Activated CD4-positive, alpha-beta T cell treated with anti-CD3 and anti-CD28 coated beads, Interleukin-2, amount 50 U/mL, for 48 hours (primary cell): ENCODE measurements at places on chromosomes 12 and 14.

DNA sequence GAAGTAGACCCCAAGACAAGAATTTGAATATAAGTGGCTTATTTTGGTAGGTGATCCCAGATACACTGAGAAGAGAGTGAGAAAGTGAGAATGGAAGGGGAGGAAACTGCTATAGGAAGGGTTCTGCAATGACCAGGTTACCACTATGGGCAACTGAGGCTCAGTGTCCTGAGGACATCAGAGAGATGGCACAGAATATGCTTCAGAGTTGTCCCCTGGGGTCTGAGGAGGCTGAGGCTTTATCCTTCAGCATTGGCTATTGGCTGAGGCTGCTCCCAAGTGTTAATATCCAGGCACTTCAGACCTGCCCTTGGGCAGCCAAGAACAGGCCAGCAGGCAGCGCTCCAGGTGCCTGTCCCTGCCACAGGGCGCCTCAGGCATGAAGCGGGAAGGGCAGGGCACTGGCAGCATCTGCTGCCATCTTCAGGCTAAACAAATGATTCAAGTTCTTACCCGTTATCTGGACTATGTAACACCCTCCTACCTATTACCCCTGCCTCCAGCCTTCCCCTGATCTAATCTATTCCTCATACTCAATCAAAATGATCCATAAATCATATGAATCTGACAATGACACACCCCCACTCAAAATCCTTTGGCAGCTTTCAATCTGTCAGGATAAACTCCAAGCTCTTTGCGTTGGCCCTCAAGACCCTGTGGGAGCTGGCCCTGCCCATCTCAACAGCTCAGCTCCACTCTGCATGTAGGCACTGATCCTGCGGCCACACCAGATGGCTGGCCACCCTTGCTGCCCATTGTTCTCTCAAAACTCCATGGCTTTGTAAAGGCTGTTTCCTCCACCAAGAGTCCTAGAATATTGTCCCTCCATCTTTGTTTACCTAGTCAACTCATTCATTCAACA lies 42.4 kb downstream of the CKAP4 start:
- DNase-seq = no peak

DNA sequence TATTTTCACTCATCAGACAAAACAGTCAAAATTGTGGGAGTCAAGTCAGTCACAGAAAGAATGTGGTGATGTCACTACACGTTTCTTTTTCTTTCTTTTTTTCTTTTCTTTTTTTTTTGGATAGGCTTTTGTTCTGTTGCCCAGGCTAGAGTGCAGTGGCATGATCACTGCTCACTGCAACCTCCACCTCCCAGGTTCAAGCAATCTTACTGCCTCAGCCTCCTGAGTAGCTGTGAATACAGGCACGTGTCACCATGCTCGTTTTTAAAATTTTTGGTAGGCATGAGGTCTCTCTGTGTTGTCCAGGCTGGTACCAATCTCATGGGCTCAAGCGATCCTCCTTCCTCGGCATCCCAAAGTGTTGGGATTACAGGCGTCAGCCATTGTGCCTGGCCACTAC lies 2.3 kb downstream of the CLECL1 start:
- DNase-seq = no peak

GRCh38 chr14:102532204-102532658 lies 22.7 kb upstream of the ANKRD9 start:
- DNase-seq = no peak

- DNase-seq = no peak
These were observed 341.7 kb downstream of the TMEM121 start for GRCh38 chr14:105867961-105868599.

GRCh38 chr12:22396253-22396652 lies 61.7 kb upstream of the ST8SIA1 start:
- DNase-seq = no peak

DNA sequence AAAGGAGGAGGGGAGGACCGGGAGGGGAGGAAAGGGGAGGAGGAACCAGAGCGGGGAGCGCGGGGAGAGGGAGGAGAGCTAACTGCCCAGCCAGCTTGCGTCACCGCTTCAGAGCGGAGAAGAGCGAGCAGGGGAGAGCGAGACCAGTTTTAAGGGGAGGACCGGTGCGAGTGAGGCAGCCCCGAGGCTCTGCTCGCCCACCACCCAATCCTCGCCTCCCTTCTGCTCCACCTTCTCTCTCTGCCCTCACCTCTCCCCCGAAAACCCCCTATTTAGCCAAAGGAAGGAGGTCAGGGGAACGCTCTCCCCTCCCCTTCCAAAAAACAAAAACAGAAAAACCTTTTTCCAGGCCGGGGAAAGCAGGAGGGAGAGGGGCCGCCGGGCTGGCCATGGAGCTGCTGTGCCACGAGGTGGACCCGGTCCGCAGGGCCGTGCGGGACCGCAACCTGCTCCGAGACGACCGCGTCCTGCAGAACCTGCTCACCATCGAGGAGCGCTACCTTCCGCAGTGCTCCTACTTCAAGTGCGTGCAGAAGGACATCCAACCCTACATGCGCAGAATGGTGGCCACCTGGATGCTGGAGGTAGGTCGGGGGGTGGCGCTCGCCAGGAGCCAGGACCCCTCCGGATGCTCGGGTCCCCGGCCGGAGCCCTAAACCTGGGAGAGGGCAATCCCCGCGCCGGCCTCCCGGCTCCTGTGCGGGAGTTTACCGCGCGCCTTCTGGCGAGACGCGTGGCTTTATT lies at the start of gene CCND2:
TSS of gene CCND2 (plus strand) at position 111 of the 744 bp plus-strand sequence. CDS start at position 390, 279 bp downstream.
- DNase-seq = peak; percentile 82

DNA sequence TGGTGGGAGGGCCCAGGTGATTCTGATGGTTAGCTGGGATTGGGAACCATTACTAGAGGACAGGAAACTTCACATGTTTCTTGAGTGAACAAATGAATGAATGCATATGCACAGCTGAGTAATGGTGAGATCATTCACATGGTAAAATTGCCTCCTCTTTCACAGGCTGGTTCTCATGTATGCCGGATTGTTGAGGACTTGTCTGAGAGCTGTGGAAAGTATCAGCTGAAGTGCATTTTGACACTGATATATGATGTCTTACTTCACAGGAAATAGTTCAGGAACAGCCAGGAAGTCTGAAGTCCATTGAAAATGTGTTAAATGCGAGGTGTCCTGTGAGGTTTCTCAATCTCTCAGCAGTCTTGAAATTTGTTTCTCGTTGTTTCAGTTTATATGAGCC lies 77.6 kb upstream of the DACT1 start:
- no peak for DNase-seq

DNA sequence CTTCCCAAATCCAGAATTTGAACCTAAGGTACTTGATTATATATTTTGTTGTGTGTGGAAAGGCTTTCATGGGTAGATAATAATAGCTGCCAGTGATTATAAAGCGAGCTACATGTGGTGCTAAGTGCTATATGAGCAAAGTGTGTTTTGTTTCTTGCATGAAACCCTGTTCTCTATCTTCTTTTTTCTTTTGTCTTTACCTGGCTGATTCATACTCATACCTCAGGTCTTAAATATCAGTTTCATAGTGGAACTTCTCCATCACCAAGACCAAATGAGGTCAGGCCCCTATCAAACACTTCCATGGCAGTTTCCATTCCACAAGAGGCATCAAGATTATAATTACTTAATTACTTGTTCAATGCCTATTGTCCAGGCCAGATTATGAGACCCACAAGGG lies 6.9 kb downstream of the MAP3K9 start:
- DNase-seq = no peak

GRCh38 chr14:65015391-65015790 lies 28.7 kb downstream of the FNTB start:
- no peak for DNase-seq

DNA sequence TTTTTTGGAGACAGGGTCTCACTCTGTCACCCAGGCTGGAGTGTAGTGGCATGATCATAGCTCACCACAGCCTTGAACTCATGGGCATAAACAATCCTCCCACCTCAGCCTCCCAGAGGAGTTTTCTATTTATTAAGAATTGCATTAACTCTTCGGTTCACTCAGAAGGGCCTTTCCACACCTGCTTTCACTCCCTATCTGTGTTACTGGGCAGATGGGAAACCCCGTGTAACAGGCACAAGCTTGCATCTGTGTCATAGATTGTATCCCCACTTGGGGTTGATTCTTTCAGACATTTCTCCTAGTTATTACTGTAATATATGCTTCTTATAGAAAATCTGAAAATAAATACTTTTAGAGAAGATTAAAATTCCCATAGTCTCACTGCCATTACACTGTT lies 38.7 kb downstream of the STX2 start:
- DNase-seq = no peak

DNA sequence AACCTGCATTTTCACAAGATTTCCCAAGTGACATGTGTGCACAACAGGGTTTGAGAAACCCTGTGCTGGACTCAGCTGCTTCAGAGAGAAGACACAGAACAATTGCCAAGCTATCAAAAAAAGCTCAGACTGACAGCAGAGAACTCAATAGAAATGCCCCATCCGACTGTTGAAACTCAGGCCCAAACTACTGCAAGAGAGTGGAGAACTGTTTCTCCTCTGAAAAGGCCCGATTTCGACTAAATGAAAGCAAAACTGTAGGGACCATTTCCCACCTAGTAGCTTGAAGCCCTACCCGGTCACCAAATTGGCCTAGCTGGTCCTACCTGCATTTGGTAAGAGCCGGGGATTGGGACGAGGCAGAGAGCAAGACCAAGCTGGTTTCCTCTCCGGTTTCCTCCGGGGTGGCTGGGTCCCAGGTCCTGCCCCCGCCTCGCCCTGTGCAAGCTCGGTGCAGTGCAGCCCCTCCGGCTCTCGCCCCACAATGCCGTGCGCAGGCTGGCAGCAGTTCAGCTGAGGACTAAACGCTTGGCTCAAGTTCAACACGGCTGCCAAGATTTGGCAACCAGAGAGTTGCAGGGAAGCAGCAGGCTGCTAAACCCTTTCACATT lies 1180.6 kb downstream of the VRK1 start:
- DNase-seq = peak; percentile 84

DNA sequence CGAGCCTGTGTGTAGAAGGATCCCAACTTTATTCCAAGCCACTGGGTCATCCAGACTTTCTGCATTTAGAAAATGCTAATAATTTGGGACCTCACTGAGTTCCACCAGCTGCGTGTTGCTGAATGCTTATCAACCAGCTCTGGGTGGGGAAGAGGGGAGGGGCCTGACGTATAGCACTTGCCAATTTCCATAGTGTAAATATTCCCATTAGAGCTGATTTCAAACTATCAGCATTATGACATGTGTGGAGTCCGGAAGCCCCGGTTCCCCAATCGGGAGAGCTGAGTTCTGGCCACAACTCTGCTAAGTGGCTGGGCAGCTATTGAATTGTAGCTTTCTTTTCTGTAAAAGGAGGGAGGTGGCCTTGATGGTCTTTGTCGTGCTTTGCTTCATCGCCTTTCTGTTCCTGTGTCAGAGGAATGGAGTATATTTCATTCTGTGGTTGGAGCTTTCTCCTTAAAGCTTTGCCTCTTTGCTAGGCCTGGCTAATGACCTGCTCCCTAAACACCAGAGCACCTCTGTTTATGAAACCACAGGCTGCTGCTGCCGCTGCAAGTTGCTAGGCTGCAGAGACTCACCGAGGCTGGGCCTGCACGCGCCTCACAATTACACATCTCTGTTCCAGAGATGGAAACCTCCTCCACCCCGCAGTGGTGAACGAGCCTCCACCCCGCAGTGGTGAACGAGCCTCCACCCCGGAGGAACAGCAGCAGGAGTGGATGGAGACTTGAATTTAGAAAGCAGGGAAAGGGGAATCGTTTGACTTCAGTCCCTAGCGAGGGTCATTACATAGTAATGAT lies 7.7 kb upstream of the BCL7A start:
- DNase-seq = no peak

DNA sequence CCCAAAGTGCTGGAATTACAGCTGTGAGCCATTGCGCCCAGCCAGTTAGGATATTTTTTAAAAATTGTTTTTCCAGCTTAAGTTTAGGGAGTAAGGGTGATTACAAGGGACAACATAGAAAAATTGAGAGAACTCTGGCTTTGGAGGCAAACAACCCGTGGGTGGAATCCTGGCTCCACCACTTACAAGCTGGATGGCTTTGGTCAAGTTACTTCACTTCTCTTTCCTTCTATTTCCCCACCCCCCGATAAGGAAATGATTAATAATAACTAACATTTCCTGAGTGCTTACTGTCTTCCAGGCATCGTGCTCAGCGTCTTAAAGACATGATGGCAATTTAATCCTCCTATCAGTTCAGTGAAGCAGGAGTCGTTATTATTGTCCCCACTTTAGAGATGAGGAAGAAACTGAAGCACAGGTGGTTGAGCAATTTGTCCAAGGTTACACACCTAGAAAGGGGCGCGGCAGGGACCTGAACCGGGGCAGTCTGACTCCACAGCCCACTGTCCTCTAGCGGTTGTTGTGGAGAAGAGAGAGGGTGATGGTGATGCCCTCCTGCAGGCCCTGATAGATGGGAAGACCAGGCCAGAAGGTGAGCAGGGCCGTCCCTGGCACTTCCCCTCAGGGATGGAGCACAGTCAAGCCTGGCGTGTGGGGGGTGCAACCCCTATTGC lies 16.7 kb upstream of the FAIM2 start:
- DNase-seq = no peak

DNA sequence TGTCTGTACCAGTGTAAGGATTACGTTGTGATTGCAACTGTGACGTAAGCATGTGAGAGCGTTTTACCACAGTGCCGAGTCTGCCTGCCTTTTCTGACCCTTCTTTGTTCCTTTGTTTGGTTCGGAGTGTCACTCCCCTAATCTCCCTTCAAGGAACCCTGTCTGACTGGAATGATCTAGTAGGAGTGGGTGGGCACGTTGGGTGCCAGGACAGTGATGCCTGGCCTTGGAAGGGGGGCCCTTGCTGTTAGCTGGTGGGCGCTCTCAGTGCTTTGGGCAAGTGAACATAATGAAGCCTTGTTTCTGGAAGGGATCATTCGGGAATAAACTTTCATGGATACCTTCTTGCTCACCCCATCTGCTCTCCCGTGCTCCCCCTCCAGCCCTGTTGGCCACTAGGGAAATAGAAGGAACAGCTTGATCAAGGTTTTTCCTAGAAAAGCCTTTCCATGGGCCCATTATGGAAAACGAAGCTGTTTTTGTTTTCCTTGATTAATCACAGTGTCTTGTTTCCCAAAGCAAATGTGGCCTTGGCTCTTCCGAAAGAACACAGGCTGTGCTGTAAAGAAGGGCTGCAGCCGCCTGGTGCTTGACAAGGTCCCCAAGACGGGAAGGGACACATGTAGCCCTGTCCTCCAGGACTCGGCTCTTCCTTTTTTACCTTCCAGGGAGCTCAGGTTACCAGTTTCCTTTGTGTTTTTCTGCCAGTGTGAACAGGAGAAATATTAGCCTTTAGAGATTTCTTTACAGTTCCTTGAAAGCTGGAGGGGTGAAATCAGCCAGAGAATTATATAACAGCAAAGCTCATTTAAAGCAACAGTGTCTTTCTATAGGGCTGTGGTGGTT lies 215.5 kb downstream of the CRADD start:
- DNase-seq = no peak

DNA sequence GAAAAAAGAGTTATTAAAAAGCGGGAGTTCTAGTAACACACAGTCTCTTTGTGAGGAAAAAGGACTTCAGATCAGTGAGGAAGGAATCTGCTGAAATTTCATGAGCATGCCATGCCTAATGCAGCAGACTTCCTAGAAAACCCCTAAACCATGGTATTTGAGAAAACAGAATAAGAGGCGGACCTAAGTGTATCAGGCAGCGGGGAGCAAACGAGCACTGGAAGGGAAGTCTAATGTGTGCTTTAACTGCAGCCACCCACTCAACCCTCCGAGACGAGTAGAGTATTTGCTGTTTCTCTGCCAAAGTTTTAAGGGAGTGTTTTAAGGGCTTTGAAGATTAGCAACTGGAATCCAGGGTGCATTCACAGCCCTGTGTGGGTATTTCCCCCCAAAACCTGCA lies 36.5 kb downstream of the ACADS start:
- no peak for DNase-seq

GRCh38 chr14:88256997-88257950 lies 65.8 kb downstream of the KCNK10 start:
- DNase-seq = no peak

GRCh38 chr12:68294251-68294650 lies 37.9 kb downstream of the MDM1 start:
- no peak for DNase-seq

GRCh38 chr12:105443802-105444652 lies 113.5 kb downstream of the C12orf75 start:
- no peak for DNase-seq
